ENCODE measurements at places on chromosomes 1 and 21. TPM values are rescaled to one million over a fixed set of nuclear protein-coding genes. Genes with fewer than 3 reads are reported as not detected.

GRCh38 chr1:45535988-45536766 lies 14.4 kb upstream of the AKR1A1 start:
- DNase-seq = no peak

- no peak for DNase-seq
Observed at GRCh38 chr21:44658541-44658910, 794 bp downstream of the KRTAP12-3 start.

DNA sequence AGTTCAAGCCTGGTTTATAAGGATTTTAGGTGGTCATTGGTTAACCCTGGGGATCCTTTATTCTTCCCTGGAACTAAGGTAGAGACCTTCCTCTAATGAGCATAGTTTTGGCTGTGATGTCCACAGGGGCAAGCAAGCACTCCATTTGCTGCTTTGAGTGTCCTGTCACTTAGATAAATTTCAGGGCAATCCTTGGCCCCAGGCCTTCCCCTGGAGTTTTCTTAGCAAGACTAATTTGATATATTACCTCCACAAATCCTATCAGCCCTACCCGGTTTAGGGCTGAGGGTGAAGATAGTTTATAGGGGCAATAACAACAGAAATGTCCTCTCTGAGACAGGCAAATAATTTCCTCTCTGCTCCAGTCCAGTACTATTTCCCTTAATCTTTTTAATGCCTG lies 166.6 kb downstream of the CYYR1 start:
- no peak for DNase-seq

GRCh38 chr1:155071701-155072100 lies 6.9 kb upstream of the EFNA3 start:
- DNase-seq = no peak

The RIIAD1 gene
- total RNA-seq = 0.67 TPM

- no peak for DNase-seq
Observed at GRCh38 chr1:160168016-160168415, 16.6 kb downstream of the ATP1A4 start.

The AVPR1B gene
- total RNA-seq = 0.89 TPM

The IVL gene
- total RNA-seq = not detected

GRCh38 chr1:238364214-238364892 lies 473.6 kb upstream of the ZP4 start:
- DNase-seq = no peak

GRCh38 chr1:93773049-93773838 lies 91.6 kb upstream of the BCAR3 start:
- DNase-seq = no peak

DNA sequence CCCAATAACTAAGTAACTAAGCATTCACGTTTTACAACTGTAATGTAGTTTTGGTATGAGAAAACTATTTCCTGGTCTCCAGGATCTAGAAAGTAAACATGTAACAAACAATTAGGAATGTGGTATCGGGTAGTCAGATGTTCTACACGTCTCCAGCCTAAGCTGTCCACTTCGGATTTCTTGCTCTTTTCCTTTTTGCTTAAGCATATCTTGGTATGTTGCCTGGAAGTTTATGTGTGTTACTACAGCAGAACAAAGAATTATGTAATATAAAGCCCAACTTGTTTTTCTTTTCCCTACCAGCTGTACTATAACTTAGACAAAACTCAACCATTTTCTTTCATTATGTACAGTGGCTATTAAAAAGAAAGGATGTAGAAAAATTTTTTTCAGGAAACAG lies 20.4 kb upstream of the WARS2 start:
- DNase-seq = no peak

DNA sequence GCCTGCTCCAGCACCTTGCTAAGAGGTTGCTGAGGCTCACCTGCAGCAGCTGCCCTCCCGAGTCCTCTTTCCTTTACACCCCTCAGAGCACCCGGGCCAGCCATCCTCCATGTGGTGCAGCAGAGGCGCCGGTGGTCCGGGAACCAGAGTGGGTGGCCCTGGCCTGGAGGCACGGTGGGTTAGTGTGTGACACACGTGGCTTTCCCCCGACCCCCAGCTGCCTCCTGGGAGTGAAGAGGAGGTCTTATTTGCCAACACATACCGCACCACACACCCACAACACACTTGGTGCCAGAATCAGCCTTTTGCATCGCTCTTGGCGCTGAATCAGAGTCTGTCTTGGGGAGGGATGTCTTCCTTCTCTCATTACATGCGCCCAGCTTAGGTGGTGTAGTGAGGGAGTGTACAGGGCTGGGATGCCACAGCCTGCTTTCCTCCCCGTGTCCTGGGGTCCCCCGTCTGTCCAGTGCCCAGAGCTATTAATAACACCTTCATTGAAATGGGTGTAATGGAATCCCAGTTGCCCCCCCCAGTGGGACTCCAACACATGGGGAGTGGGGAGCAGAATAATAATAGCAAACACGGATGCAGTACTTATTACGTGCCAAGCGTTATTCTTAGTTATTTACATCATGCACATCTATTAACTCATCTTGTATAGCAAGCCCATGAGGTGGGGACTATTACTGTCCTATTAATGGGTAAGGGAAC lies 38.2 kb downstream of the MAPKAPK2 start:
- no peak for DNase-seq

DNA sequence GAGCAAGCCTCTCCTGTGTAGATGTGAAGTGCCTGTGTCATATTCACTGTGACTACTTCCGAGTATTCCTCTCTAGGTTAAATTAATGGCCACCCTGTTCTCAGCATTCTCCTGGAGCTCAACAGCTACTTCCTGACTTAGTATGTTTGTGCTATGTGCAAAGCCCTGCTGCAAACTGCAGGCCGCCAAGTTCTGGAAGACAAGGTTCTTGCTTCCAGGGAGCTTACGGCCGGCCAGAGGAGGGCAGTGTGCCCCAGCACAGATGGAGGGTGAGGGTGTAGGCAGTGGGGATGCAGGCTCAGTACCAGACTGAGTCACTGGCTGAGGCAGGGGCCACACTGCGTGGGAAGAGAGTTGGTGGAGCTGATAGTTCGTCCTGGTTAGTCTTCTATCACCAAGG lies 43.2 kb downstream of the ELK4 start:
- DNase-seq = peak; percentile 57

- DNase-seq = no peak
Observed at GRCh38 chr1:26412180-26412840, 1.7 kb downstream of the LIN28A start.

DNA sequence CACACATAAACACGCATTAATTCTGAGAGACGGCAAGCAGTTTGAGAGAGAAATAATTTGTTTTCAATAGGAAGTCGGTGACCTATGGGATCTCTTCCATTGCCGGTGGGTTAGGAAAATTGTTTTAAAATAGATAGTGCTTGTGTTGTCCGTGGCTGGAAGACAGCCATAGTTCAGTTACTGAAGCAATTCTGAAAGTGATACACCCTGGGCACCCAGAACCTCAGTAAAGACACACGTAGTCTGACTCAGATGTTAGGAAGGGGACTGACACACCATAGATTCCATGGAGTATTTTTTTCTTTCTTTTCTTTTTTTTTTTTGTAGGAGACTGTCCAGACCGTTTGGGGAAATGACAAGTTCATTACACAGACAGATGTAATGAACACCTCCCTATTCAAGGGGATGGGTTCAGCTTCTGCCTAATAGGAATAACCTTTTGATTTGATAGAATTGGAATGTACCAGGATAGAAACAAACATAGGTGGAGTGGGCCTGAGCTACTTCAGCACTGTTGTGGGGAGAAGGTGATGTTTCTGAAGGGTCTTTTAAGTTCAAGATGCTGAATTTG lies 1.6 kb downstream of the C1orf21 start:
- DNase-seq = no peak

GRCh38 chr21:36705679-36706481 lies 7.0 kb downstream of the SIM2 start:
- no peak for DNase-seq

GRCh38 chr1:117644696-117645311 lies 39.0 kb downstream of the TENT5C start:
- no peak for DNase-seq

DNA sequence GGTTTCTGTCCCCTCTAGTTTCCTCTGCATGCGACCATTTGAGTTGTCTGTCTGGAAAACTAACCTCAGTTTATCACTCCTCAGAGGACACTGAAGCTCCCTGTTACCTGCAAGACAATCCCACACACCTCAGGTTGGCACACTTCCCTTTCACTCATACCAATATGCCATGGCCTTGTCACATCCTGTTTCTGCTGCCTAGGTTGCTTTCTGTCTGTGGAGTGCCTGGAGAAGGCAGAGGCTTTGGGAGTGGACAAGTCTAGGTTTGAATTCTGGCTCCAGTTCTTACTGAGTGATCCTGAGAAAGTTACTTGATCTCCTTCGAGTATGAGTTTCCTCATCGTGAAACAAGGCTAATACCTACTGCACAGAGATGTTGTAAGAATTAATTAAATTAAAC lies 171.5 kb upstream of the CACYBP start:
- DNase-seq = no peak

Measured in left colon (tissue), 2 donors.